ENCODE measurements at places on chromosomes 16 and 17. TPM values are rescaled to one million over a fixed set of nuclear protein-coding genes. Genes with fewer than 3 reads are reported as not detected.

The HSF5 gene
- under 0.01 TPM for total RNA-seq

The MYL4 gene
- 2.6 TPM for total RNA-seq

The RPH3AL gene
- 7.9 TPM for total RNA-seq

The KRT25 gene
- total RNA-seq, result not detected

The PRAC1 gene
- not detected for total RNA-seq

The KRT36 gene
- total RNA-seq, result not detected

The C16orf74 gene
- total RNA-seq, result 83.4 TPM

The CCDC78 gene
- not detected for total RNA-seq

The DDX28 gene
- total RNA-seq, result 5.3 TPM

The PDE6G gene
- 0.25 TPM for total RNA-seq

The PPL gene
- 0.64 TPM for total RNA-seq

The CSHL1 gene
- total RNA-seq, result not detected

The SLC5A10 gene
- not detected for total RNA-seq

The HES7 gene
- 6.6 TPM for total RNA-seq

The FBXW10 gene
- total RNA-seq, result 0.07 TPM

The SLC2A4 gene
- total RNA-seq, result 0.13 TPM

Measured in mammary microvascular endothelial cell (primary cell).